A549 treated with AZD2906 at 1 μM for 4 hours (cell line): ENCODE measurements at places on chromosomes 2 and 18. TPM values are rescaled to one million over a fixed set of nuclear protein-coding genes. Genes with fewer than 3 reads are reported as not detected.

SLC38A11 gene
- total RNA-seq, result 0.02 to 0.22 TPM (median 0.08 TPM) in 3 of 5 replicates, not detected in the others

SPEG gene
- 6.5 to 11.6 TPM (median 9.6 TPM) in 5 replicates for total RNA-seq

NCOA1 gene
- total RNA-seq, result 7.7 to 11.2 TPM (median 9.7 TPM) in 5 replicates

MYO7B gene
- total RNA-seq, result 0.14 to 0.62 TPM (median 0.23 TPM) in 5 replicates

BOLL gene
- total RNA-seq, result not detected in 5 replicates

TUBB8B gene
- not detected in 5 replicates for total RNA-seq

GALNT3 gene
- 0.06 to 0.08 TPM in 2 of 5 replicates, not detected in the others for total RNA-seq

CACNB4 gene
- total RNA-seq, result 0.04 to 0.14 TPM (median 0.10 TPM) in 5 replicates

FEV gene
- not detected in 5 replicates for total RNA-seq

DNAH7 gene
- 0.66 to 1.6 TPM (median 0.91 TPM) in 5 replicates for total RNA-seq

POTEJ gene
- total RNA-seq, result not detected in 5 replicates

CROCC2 gene
- total RNA-seq, result not detected in 5 replicates

GALNT14 gene
- total RNA-seq, result 42.1 to 47.2 TPM (median 44.8 TPM) in 5 replicates

RAD51AP2 gene
- total RNA-seq, result not detected in 5 replicates

SLC9A2 gene
- total RNA-seq, result 2.9 to 3.0 TPM (median 3.0 TPM) in 5 replicates

SERPINB3 gene
- total RNA-seq, result 0.06 to 0.14 TPM (median 0.09 TPM) in 5 replicates

EVA1A gene
- total RNA-seq, result 7.8 to 10.1 TPM (median 8.6 TPM) in 5 replicates

CCBE1 gene
- total RNA-seq, result 7.9 to 12.9 TPM (median 12.0 TPM) in 5 replicates

TM4SF20 gene
- total RNA-seq, result 5.6 to 8.1 TPM (median 7.3 TPM) in 5 replicates

IL1RN gene
- total RNA-seq, result 0.16 to 0.37 TPM (median 0.33 TPM) in 5 replicates

IL36B gene
- total RNA-seq, result 0.11 to 0.14 TPM in 2 of 5 replicates, not detected in the others

PJVK gene
- total RNA-seq, result 1.1 to 1.6 TPM (median 1.4 TPM) in 5 replicates

RRM2 gene
- total RNA-seq, result 206 to 239 TPM (median 227 TPM) in 5 replicates

LIPG gene
- total RNA-seq, result 0.13 to 0.55 TPM (median 0.17 TPM) in 5 replicates

RFX8 gene
- total RNA-seq, result not detected in 5 replicates
